NCI-H82 (cell line): ENCODE measurements at places on chromosomes 13 and 19.
A peak's percentile ranks its signal among the peaks of the same experiment; 100 is the strongest.

DNA sequence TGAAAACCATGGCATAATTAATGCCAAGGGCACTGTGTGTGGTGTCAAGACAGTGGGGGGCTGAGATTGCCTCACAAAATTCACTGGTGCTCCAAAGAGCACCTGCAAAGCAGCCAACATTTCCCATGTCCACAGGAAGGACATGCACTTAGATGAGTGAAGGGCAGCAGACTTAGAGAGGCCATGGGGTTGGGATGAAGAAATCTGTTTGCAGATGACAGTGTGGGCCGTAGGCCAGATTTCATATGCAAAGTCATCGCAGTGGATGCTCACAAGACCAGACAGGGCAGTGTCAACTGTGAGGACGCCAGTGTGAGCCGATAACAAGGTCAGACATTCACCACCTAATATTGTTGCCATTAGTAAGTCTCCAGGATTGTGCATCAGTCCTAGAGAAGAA, 773.4 kb downstream of the EFNB2 start:
- DNase-seq = no peak

- peak; percentile 80 for DNase-seq
Observed at GRCh38 chr13:27375686-27376326, 48.6 kb upstream of the GTF3A start.

GRCh38 chr19:40078377-40078776, 12.4 kb downstream of the ZNF780A start:
- DNase-seq = no peak

DNA sequence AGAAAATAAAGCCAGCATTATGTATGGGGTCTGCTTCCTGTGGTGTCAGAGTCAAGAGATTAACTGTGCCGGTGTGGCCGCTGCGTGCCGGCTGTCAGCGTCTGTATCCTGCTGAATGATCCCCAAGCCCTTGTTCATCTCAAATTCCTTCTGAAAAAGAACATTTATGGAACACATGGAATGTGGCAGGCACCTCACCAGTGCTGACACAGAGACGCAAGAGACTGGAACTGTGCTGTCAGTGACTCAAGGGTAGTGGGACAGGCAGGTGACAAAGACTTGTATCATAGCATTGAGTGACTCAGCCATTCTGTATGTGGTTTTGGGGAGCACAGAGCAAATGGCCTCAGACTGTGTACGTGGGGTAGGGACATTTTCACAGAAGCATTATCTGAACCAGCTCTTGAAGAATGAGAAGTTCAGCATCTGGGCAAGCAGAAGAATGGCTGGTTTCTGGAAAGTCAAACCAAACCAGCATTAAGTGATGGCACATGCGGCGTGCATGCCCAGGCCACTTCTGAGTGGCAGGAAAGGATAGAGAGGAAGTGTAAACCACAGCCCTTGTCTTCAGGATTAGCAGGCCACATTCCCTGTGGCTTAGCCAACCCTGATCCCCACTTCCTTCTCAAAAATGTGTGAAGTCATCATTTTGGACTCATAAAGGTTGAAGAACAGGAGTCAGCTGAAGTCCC, 54.0 kb upstream of the IRS2 start:
- peak; percentile 63 for DNase-seq

DNA sequence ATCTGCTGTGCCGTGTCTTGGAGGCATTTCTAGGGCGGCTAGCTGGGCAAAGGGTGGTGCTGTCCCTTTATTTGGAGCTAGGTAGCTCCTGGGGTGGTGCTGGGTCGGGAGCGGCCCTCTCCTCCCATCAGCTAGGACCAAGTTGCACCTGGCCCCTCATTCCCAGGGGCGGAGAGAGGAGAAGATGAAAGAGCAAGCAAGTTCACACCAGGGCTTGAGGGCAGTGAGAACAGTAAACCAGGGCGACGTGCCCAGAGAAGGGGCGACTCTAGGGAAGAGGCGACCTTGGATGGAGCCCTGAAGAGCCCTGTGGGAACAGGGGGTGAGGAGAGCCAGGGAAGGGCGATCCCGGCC, 17.0 kb upstream of the KCNN1 start:
- peak; percentile 89 for DNase-seq

GRCh38 chr19:1151917-1152587, 22.0 kb downstream of the SBNO2 start:
- DNase-seq = no peak

DNA sequence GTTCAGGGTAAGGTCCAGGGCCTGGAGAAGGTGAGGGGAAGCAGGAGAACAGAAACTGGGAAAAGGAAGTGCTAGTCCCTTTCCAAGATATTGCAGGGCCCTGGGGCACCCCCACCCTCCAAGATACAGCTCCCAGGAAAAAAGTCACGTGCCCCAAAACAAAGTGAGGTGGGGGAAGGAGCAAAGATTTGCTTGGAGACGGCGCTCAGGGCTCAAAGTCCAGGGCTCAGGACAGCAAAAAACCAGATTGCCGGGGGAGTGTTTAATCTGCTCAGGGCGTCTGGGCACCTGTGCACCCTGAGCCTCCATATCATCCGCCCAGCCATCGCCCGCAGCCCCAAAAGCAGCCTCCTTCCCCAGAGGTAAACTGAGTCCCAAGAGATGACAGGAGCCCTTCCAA, 6.3 kb downstream of the SMIM24 start:
- no peak for DNase-seq

- no peak for DNase-seq
Observed at GRCh38 chr13:99288089-99288488, 19.1 kb downstream of the GPR183 start.

- DNase-seq = peak; percentile 96
Observed at GRCh38 chr19:37251308-37252229, 33.6 kb downstream of the ZNF383 start.

DNA sequence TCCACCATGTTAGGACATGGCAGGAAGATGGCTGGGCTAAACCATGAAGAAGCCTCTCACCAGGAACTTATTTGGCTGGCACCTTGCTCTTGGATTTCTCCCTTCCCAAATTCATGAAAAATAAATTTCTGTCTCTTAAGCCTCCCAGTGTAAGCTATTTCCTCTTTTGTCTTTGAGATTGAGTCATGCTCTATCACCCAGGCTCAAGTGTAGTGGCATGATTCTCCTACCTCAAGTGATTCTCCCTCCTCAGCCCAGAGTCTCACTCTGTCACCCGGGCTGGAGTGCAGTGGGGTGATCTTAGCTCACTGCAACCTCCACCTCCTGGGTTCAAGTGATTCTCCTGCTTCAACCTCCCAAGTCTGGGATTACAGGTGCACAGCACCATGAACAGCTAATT, 12.6 kb downstream of the ZNF888 start:
- no peak for DNase-seq

GRCh38 chr19:33267706-33268105, 34.6 kb downstream of the CEBPA start:
- no peak for DNase-seq

GRCh38 chr13:68168448-68168847, 938.3 kb upstream of the PCDH9 start:
- DNase-seq = no peak

- DNase-seq = no peak
Observed at GRCh38 chr13:87057807-87058520, 613.2 kb upstream of the SLITRK5 start.

- peak; percentile 61 for DNase-seq
Observed at GRCh38 chr19:49119411-49120324, at the start of gene PPFIA3. Gene PPFIA3 (plus strand): TSS chr19:49119544. CDS start chr19:49127874, 8,330 bp downstream.

- peak; percentile 74 for DNase-seq
Observed at GRCh38 chr13:51590971-51591627, 6.8 kb downstream of the WDFY2 start.

- DNase-seq = no peak
Observed at GRCh38 chr19:31144075-31144870, 205.0 kb downstream of the TSHZ3 start.

DNA sequence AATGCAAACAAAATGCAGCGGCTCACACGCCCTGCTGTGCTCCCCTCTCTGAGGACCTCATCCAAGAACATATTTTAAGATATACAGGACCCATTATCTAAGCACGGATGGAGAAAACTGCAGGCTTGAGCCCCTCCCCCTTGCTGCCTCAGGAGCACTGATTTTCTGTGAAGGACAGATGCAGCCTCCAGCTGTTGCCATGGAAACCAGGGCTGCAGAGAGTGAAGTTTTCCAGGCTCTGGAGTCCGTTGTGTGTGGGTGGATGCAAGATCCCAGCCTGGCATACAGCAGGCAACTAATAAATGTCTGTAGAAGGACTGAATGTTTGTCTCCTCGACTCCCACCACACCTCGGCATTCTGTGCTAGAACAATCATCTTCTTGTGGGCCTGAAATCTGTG, 105.6 kb upstream of the PEG3 start:
- DNase-seq = no peak

DNA sequence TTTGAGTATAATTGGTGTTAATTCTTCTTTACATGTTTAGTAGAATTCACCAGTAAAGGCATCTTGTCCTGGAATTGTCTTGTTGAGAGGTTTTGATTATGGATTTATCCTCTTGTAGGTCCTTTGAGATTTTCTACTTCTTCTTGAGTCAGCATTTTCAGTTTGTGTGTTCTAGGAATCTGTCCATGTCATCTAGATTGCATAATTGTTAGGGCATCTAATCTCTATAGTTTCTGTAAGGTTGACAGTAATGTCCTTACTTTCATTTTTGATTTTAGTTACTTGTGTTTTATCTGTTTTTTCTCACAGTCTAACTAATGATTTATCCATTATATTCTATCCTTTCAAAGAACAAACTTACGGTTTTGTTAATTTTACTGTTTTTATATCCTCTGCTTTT, 492.0 kb downstream of the FGF9 start:
- no peak for DNase-seq

DNA sequence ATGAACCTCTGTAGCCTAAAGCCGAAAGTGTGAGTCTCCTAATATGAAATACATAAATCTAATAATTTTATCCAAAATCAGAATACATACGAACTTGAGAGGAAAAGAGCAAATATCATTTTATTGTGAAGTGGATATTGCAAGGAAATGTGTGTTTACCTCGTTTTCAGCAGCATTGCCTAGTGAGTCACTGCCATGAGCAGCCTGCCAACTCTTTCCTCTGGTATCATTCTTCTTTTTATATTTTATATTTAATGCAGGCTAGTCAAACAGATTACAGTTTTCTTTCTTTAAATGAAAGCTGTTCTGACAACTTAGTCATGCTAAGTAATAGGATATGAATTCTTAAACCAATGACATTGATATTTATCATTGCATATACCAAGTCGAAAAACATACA, 44.2 kb downstream of the EDNRB start:
- DNase-seq = no peak

- no peak for DNase-seq
Observed at GRCh38 chr13:90896002-90896401, 451.5 kb upstream of the MIR17HG start.
